ENCODE measurements at places on chromosomes 12 and 14. TPM values are rescaled to one million over a fixed set of nuclear protein-coding genes. Genes with fewer than 3 reads are reported as not detected.

The SPIC gene
- not detected for polyA plus RNA-seq

The RDH12 gene
- 0.46 TPM for polyA plus RNA-seq

GRCh38 chr12:19036673-19037357 is 92.7 kb upstream of the PLEKHA5 start:
- DNase-seq: no peak

- no peak for DNase-seq
Observed at GRCh38 chr14:92274055-92274454, 48.9 kb upstream of the SLC24A4 start.

The KCNC2 gene
- polyA plus RNA-seq: 0.59 TPM

DNA sequence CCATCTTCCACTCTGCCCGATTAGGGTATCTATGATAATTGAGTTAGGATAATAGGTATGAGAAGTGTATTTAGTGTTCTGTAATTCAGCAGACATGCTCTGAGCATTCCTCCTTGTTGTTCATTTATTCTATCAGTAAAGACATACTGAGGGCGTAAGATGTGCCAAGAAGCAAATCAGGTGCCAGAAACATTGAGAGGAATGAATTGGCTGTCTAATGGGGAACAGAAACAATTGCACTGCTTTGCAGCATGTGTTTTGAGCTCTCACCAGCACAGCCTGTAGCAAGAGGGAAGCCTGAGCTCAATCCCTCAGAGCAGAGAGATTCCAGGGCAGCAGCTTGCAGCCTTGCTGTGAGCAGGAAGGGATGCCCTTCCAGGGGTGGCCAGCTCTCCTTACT is 589.3 kb downstream of the BCL11B start:
- no peak for DNase-seq

GRCh38 chr14:35949920-35950513 is 123.9 kb downstream of the BRMS1L start:
- no peak for DNase-seq

DNA sequence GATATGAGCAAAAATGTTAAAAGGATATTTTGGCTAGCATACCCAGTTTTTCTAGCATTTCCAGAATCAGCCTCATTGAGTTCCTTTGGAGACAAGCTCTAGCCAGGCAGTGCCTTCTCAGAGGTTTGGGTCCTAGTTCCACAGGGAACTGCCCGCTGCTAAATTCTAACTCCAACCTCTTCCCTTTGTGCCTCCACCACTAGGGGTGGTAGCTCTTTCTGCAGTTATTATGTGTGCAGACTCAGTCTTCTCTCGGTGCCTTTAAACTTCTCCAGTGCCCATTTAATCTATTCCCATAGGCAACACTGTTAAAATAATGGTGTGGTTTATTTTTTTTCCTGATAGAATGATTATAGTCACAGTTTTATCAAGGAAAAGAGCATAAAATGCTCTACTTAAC is 21.5 kb upstream of the SLC25A3 start:
- DNase-seq: no peak

The DPPA3 gene
- not detected for polyA plus RNA-seq

DNA sequence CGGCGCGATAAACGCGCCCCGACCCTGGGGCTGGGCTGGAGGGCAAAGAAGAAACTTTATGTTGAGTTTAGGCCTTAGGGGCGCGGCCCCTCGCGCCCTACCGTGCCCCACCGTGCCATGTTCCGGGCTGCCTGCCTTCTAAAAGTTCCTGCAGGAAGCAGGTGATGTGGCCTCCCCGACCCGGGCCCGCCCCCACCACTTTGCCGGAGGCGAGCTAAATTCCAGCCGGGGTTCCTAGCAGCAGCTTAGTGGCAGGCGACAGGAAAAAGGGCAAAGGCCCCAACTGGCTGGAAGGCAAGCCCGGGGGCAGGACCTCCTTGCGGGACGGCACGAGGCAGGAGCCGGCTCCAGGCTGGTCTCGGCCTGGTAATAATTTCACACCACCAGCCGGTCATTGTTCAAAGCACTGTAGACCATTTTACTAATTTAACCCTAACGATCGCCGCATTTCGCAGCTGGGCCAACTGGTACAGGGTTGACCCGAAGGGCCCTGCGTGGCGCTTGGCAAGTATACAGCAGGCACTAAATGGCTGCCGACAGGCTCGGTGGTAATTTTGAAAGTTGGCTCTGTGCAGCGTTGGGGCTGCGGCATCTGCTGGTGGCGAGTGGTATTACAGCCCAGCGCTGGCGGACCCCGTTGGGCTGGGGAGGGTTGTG is 895 bp upstream of the CCDC88C start:
- DNase-seq: no peak

DNA sequence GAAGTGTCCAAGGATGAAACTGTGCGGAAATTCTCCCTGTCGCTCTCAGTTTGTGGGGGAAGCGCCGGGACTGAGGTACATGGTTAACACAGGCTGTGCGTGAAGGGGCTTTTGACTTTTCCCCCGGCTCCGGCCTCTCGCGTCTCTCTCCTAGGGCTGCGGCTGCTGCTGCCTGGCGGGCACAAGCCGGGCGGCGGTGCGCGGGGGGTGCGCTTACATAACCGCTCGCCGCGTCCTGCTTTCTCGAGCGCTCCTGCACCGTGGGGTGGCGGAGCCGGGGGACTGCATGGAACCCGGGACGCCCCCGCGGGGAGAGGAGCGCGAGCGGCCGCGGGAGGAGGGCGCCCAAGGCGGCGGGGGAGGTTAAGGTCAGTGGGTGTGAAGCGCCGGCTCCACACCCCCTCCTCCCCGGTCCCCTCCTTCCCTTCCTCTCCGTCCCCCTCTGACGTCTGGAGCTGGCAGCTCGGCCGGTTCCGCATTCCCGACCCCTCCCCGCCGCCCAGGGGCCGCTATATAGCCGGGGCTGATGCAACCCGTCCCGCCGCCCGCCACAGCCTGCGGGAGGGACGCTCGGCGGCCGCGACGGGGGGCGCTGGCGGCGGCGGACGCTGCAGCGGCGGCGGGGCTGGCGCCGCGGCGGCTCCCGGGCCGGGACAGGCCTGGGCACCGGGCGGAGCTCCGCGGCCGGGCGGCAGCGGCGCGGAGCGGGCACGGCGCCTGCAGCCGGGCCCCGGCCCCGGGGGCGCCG is at the start of gene JDP2:
Gene JDP2, plus strand, starts transcription at position 541 of the 748 bp plus-strand sequence. CDS start 9,899 bp downstream, outside the sequence.
- no peak for DNase-seq

The OASL gene
- polyA plus RNA-seq: 0.08 TPM

The ZNF740 gene
- 69.6 TPM for polyA plus RNA-seq

DNA sequence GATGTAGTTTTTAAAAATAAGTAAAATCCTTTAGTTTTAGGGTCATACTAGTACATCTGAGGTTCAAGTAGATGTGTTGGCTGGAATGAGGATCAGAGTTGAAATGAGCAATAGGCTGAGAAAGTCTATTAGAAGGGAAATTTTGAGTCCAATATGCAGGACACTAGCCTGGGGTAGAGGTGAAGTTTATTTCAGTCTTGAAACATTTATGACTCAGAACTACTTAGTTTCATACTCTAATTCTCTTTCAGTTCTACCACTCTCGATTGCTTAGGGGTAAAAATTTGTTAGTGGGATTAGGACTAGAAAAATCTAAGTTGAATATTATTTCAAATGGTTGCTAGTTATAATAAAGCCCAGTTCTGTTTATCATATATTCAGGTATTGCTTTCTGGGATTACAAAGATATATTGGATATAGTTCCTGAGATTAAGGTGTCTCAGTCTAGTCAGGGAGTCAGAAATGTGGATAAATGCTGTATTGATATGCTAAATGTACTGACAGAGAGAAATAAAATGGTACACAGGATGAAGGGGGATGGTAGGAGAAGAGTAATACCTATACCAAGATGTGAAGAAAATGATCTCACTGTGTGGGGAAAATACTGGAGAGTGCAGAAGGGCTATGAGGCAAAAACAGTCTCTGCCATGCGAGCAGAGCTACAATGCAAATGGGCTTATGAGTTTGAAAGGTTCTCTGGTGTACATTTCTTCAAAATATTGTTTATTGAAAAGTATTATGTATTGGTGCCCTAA is 395.8 kb upstream of the FBXO33 start:
- no peak for DNase-seq

DNA sequence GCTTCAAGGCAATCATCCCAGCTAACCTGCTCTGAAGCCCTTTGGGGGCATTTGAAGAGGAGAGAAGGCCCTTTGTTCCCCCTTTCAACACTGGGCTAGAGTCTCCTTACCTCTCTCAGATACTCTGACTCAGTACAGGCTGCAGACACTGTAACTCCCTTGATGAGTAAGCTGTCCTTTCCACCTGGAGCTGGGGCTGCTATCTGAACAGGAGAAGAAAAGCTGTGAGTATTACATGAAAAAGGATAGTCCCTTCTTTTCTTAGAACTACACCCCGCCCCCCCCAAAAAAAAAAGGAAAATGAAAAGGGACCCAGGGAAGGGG is 186.6 kb upstream of the PLEKHG7 start:
- no peak for DNase-seq

The CLEC12A gene
- polyA plus RNA-seq: 0.82 TPM
